ENCODE measurements at places on chromosomes 12 and 14. TPM values are rescaled to one million over a fixed set of nuclear protein-coding genes. Genes with fewer than 3 reads are reported as not detected.

- DNase-seq = no peak
Measured at GRCh38 chr14:101521473-101521915, 39.8 kb upstream of the DIO3 start.

DNA sequence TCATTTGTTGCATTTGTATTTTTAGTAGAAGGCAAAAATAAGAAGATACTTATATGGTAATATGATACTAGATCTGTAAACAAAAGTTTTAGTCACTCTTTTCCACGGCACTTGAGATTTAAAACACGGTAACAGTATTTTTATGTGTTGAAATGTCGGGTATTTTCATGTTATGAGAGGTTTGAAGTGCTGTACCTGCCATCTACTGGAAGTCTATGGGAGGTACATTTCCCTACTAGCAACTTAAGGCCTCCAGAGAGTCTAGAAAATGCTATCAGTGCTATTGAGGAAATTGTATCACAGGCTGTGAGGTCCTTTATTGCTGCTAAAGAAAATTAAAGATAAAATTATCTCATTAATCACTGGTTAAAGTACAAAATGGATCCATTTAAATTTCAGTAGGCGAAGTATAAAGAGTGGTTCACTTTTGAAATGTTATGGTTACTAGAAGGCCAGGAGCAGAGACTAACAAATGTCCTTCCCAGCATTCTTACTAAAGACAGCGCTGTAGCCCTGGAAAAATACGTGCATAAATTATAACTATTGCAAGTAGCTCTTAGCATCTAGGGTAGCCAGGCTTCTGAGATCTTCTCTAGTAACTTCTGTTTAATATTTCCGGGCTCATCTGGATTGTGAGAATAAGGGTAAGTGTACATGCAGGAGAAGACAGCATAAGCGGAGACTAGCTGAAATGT lies 77.6 kb upstream of the PRKD1 start:
- peak; percentile 67 for DNase-seq

- DNase-seq = no peak
Measured at GRCh38 chr14:46581036-46581671, 70.4 kb downstream of the RPL10L start.

DNA sequence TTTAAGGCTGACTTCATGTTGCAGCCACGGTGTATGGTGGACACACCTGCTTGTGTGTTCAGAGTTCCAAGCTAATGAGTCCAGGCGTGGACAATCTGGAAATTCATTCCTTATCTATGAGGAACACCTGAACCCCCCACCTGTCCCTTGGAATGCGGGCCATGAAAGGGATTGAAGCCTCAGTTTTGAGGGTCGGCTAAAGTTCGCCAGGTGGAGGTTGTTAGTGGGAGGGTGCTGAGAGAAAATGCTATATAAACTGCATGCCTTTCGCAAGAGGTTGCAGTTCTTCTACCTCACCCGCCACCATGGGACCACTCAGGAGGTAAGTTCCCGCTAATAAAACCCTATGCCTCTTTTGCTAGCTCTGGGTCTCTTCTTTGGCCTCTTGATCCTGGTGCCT lies 348.0 kb downstream of the BCL11B start:
- no peak for DNase-seq

Gene RFLNA
- total RNA-seq = 7.2 TPM

Gene SMIM41
- total RNA-seq = not detected

All from umbilical cord (tissue), 2 donors.